ENCODE measurements at places on chromosomes 12 and 14.

GRCh38 chr12:52794479-52795331 lies 1.2 kb downstream of the KRT3 start:
- no peak for DNase-seq

- no peak for DNase-seq
These were observed 36.1 kb downstream of the USP44 start for GRCh38 chr12:95515197-95515596.

GRCh38 chr12:119014368-119014767 lies 33.0 kb downstream of the SRRM4 start:
- no peak for DNase-seq

DNA sequence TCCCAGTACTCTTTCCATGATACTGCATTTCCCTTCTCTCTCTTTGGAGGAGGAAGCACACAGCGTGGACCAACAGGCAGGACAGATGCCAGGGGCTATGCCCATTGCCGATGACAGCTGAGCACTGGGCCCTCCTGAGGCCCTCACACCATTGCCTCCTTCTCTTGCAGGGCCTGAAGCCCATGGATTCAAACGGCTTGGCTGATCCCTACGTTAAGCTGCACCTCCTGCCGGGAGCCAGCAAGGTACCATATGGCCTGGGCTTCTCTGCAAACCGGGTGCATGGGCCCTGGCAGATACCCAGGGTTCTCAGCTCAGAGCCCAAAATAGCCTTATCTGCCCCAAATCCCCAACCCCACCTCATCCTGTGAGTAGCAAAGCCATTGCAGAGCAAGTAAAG lies 25.2 kb upstream of the OAS1 start:
- no peak for DNase-seq

- DNase-seq, result no peak
These were observed 333.7 kb upstream of the TMTC1 start for GRCh38 chr12:30117483-30117882.

- DNase-seq, result no peak
These were observed 87.6 kb upstream of the EGLN3 start for GRCh38 chr14:34038358-34039057.

DNA sequence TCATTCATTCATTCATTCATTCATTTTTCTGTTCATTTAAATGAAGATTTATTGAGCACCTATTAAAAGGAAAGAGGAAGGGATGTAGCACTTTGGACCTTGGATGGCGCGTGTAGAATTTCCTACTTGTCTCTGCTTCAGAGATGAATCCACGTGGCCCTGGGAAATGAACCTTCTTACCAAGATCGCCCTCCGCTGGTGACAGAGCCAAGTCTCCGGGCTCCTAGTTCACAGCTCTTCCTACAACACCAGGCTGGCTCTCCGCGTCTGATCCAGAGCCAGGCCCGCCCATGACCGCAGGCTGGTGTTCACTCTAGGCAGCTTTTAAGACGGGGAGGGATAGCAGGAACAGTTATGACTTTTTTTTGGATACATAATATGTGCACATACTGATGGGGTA lies 70.9 kb upstream of the PIWIL1 start:
- no peak for DNase-seq

GRCh38 chr12:101713930-101714329 lies 16.5 kb downstream of the CHPT1 start:
- no peak for DNase-seq

DNA sequence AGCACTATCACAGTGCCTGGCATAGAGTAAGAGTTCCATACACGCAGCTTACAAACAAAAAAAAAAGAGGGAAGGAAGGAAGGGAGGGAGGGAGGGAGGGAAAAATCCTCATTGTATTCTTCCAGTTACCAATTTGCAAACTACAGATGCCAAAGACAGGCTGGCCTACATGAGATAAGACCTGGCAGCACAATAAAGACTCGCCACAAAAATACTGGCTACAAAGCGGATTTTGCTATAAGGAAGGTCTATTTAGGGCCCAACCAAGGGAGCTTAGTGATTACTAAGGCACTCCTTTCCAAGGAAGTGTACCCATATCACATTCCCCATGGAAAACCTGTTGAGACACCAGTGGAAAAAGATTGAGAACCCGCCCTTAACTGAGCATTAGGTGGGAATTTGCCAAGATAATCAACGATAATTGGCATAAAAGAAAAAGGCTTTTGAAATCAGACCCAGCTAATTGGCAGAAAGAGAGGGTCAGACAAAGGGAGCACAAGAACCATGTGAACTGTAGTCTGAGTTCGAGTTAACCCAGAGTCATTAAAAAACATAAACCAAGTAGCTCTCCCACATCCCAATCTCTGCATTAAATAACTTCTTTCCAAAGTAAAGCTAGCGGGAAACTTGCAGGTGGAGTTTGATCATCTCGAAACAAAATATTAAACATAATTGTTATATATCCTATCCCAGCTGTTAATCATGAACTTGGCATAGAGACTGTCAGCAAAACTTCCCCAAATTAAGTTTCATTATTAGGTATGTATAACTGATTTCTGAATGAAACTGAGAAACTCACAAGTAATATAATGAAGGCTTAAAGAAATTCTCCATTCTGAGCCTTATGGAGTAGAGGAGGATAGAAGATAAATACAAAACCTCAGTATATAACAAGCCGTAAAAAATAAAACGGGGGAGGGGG lies 50.1 kb downstream of the PHLDA1 start:
- no peak for DNase-seq

GRCh38 chr12:119375883-119376190 lies 41.3 kb downstream of the CCDC60 start:
- no peak for DNase-seq

GRCh38 chr12:111605911-111606766 lies 7.0 kb upstream of the ATXN2 start:
- no peak for DNase-seq

DNA sequence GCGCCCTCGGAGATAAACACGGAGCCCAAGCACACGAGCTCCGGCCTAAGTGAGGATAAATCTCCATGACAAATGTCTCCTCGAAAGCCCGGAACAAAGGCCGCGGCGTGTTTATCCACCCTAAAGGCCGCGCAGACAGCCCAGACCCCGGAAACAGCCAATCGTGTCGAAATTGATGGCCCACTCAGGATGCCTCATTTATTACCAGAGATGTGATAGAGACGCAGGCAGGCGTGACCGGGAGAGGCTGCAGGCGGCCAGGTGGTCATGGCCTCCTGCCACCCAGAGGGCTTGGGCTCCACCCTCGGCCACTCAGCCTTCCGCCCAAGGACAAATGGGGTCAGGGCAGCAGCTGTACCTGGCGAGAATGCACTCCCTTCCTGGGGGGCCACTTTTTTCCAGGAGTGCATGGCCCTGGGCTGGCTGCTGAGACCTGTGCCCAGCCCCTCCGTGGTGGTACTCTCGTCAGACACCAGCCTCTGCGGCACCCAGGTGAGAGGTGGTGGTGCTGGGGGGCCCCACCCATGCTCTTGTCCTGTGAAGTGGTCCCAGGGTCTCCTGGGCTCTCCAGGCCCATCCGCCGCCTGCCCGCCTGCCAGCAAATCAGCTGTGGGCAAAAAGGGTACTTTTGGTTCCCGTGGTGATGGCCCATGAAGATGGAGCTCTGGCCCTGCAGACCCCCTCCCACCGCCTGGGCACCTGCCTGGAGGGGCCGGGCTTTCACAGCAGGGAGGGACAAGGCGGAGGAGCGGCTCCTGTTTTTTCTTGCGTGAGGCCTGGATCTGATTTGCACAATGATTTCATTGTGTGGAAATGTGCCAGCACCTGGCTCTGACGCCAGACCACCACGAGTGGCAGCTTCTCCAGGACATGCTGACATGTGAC lies 211.5 kb upstream of the C14orf180 start:
- DNase-seq, result no peak

GRCh38 chr12:102468261-102468915 lies 12.0 kb downstream of the IGF1 start:
- DNase-seq, result no peak

DNA sequence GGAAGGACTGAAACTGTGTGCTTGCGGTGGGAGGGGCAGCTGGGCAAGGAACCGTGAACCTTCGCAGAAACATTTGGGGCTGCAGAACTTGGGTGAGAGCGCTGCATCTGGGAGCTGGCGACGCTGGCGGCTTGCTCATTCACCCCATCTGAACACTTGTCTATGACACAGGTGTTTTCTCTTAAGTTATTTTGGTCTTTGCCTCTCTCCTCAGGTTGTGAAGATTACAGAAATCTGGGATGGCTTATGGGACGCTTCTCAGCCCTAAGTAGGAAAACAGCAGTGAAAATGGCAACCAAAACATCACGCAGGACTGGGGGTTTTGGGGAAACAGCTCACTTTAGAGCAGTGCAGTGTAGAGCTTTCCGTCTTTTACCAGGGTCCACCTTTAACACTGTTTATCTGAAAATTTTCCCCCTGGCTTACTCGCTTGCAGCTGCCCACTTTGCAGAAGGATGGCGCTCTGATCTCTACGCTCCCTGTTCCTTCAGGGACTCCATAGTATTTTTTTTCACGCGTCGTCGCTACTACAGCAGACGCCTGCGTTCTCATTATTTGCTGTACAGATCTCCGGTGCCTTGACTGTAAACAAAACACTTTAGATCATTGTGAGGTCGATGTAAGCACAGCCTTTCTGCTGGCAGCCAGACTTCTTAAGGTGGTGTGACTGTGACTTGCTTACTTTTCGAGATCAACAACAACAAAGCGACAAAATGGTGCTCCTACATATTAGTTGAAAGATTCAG lies 2.7 kb upstream of the CDKN1B start:
- DNase-seq, result no peak

- no peak for DNase-seq
These were observed 106.5 kb upstream of the LMNTD1 start for GRCh38 chr12:25659621-25660020.

GRCh38 chr14:78605897-78606500 lies 435.8 kb downstream of the NRXN3 start:
- DNase-seq, result no peak

- DNase-seq, result no peak
These were observed 115.4 kb upstream of the OVCH1 start for GRCh38 chr12:29612912-29613311.

- DNase-seq, result no peak
These were observed 24.0 kb downstream of the GSG1 start for GRCh38 chr12:13079440-13079906.

GRCh38 chr12:44525806-44526654 lies 350.1 kb downstream of the NELL2 start:
- DNase-seq, result no peak

DNA sequence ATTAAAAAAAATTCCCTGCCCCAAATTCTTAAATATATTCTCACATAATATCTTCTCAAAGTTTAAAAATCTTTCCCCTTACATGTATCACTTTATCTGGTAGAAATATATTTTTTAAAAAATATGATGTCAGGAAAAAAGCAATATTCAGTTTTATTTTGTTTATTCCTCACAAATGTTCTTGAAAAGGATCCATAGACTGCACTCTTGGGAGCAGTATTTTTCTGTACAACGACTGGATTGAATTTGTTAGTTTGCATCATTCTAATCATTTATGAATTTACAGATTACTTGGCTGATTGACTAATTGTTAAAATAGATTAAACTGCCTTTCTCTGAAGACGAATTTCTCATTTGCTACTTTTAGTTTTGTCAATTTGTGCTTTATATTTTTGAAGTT lies 468.1 kb upstream of the NOVA1 start:
- DNase-seq, result no peak

GRCh38 chr12:51621156-51621922 lies 30.3 kb downstream of the SCN8A start:
- DNase-seq, result no peak

DNA sequence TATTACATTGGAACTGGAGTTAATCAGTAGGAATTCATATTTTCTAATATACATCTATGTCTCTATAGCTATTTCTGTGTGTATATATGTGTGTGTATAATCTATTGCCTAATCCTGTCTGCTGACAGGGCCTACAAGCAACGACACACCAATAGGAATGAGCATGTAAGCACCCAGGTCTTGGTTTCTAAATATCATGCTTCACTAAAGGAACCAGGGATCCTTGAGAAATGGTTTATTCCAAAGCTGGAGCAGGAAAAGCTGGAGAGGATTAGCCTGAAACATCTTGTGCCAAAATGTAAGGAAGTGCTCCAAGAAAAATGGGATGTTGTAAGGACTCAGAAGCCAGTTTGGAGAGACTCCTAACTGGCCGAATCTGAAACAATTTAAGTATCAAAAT lies 29.3 kb upstream of the LGALS3 start:
- DNase-seq, result no peak

DNA sequence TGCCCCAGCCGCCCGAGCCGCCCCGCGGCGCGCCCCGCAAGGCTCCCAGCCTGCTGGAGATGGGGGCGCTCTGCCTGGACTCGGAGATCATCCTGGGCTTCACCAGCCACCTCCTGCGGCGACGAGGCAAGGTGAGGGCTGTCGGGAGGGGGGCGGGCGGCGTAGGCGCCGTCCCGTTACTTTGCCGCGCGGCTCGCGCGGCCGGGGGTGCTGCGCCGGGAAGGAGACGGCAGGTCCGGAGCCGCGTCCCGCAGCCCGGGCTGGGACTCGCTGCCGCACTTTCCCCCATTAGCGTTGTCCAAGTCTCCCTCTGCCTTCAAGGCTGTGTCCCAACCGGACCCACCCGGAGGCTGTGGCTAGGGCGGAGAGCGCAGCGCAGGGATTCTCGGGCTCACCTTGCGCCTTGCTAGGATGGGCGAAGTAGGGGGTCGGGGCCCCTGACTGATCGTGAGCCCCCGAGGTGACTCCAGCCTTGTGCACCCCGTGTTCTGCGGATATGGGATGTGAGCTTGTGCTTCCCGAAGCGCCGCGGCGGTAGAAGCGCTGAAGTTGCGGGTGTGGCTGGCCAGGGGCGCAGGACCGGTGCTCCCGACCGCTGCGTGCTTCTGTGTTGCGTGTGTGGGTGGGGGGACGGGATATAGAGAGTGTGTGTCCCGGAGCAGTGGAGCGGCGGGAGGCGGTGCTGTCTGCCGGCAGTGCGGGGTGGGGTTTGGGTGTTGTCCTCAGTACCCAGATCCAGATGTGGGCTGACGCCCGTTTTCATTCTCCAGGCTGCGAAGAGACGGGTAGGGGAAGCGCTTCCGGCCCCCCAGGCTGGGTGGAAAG lies 1.7 kb upstream of the KIF26A start:
- DNase-seq, result no peak

Measured in stimulated activated CD4-positive, alpha-beta T cell treated with anti-CD3 and anti-CD28 coated beads, Interleukin-15, amount 100 ng/mL, for 1 hour (primary cell).